Memory B cell (primary cell): ENCODE measurements at places on chromosomes 13 and 19.

DNA sequence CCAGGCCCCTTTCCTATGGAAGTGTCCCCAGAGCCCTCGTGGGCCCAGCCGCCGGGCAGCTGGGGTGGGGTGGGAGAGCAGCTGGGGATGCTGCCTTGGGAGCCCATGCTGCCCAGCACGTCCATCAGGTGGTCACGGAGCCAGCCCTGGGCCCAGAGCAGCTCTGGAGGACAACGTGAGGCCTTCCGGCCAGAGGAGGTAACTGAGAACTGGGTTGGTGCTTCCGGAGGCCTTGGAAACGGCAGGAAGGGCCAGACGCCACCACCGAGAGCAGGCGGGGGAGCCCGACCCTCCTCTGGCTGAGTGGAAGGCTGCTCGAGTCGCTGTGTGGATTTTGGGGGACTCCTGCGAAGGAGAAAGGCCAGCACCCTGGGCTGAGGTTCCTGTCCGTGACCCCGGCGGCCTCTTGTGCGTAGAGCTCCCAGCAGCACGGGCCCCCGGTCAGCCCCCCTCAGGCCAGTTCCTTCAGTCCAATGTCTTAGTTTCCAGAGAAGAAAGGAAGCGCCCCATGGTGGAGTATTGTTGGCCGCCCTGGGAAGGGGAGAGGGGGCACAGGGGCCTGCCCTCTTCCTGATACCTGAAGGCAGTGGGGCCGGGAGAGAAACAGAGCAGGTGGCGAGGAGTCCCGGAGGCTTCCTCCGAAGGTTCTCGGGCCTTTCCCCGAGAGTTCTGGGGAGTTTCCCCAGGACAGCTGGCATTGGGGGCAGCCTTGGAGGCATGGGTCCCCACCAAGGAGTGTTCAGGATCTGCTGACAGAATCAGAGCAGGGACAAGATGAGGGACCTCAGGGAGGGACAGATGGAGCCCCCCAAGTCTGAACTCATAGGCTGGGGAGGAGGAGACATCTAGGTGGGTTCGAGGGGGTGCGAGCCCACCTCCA lies 68.8 kb downstream of the MLLT1 start:
- DNase-seq = no peak

DNA sequence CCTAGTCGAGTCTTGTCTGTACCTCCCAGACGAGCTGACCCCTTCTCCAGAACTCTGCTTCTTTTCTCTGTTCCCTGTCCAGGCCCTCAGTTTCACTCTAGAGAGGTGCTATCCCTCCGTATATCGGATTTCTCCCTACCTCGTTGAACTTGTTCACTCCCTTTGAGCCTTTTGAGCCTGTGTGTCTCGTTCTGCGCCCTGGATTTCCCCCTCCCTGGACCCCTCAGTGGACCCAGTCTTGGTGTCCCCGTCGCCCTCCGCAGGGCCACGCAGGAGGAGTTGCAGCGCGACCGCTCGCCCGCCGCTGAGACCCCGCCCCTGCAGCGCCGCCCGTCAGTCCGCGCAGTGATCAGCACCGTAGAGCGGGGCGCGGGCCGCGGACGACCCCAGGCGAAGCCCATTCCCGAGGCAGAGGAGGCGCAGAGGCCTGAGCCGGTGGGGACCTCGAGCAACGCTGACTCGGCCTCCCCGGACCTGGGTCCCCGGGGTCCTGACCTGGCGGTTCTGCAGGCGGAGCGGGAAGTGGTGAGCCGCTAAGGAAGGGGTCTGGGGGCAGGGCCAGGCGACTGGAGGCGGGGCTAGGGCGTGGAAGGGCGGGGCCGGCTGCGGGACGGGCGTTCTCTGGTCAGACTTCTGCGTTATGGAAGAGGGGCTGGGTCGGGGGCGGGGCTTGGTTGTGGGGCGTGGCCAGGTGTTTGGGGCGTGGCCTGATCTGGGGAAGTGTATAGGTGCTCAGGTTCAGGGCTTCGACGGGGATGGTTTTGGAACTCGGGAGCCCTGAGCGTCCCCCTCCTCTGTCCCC lies 5.5 kb downstream of the EPS8L1 start:
- DNase-seq = peak; percentile 74

DNA sequence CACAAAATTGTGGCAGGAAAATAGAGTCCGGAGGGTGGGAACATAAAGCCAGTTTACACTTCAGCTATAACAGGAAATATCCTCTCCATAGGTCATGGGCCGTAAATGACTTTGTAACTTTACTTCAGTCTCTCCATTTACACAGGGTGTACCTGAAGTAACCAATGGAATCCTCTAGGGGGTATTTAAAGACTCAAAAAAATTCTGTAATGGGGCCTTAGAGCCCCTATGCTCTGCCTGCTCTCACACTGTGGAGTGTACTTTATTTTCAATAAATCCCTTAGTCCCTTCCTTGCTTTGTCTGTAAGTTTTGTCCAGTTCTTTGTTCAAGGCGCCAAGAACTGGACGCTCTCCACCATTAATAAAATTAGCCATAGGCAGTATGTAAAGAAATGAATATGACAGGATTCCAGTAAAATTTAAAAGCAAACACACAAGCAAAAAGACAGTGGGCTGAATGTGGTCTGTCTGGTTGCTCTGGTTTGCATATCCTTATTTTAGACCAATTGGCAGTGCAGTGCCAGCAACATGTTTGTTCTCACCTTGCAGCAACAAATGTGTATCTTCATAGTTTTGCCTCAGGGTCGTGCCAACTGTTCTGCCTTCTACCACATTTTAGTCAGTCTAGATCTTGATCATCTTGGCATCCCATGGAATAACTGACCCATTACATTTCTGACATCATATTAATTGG lies 801.5 kb upstream of the SPRY2 start:
- DNase-seq = no peak

DNA sequence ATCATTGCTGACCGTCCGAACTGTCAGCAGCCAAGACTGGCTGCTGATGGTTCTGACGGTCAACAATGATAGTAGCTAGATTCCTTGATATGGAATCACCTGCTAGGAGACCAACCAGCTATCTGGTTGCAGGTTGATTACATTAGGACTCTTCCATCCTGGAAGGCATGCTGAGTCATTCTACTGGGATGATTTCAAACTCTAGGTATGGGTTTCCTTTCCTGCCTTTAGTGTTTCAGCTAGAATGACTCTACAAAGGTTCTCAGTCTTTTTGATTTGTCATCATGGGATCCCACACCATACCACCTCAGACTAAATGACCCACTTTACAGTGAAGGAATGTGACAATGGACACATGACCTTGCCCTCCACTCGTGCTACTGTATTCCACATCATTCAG lies 138.1 kb upstream of the KL start:
- no peak for DNase-seq

- no peak for DNase-seq
Measured at GRCh38 chr13:38803531-38803930, 116.7 kb downstream of the FREM2 start.

GRCh38 chr13:41648314-41648935 lies 191.1 kb downstream of the RGCC start:
- no peak for DNase-seq

GRCh38 chr19:46821512-46822409 lies 28.9 kb downstream of the AP2S1 start:
- DNase-seq = peak; percentile 48

- no peak for DNase-seq
Measured at GRCh38 chr19:12872941-12873890, 8.0 kb downstream of the DNASE2 start.

GRCh38 chr13:113915786-113916329 lies 52.0 kb upstream of the GAS6 start:
- no peak for DNase-seq

GRCh38 chr13:28172947-28173346 lies 34.6 kb downstream of the PAN3 start:
- DNase-seq = no peak

DNA sequence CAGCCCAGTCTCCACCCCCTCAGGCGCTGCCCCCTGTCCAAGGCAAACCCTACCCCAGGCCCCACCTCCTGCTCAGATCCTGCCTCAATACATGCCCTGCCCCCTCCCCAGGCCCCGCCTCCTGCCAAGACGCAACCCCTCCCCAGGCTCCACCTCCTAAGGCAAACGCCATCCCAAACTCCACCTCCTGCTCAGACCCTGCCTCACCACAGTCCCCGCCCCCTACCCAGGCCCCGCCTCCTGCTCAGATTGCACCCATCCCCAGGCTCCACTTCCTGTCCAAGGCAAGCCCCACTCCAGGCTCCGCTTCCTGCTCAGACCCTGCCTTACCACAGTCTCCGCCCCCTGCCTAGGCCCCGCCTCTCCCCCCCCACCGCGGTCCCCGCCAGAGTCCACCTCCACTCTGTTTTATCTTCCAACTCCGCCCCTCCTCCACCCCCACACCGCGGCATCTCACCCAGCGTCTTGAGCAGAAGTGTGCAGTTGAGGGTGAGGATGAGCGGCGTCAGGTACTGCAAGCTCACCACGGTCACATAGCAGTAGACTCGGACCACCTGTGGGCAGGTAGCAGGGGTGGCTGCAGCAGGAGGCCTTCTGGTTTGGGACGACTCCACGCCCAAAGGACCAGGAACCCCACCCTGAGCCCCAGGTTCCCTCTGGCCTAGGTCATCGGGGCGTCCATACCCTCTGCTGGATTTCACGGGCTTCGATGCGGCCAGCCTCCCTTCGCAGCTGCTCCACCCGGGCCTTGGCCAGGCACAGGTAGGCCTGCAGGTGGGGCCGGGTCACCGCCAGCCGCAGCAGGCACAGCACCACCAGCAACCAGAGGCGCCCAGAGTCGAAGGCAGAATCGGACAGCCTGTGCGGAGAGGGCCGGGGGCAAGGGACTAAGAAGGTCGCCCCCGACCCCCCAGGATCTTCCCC lies 17.7 kb downstream of the TMEM161A start:
- no peak for DNase-seq

DNA sequence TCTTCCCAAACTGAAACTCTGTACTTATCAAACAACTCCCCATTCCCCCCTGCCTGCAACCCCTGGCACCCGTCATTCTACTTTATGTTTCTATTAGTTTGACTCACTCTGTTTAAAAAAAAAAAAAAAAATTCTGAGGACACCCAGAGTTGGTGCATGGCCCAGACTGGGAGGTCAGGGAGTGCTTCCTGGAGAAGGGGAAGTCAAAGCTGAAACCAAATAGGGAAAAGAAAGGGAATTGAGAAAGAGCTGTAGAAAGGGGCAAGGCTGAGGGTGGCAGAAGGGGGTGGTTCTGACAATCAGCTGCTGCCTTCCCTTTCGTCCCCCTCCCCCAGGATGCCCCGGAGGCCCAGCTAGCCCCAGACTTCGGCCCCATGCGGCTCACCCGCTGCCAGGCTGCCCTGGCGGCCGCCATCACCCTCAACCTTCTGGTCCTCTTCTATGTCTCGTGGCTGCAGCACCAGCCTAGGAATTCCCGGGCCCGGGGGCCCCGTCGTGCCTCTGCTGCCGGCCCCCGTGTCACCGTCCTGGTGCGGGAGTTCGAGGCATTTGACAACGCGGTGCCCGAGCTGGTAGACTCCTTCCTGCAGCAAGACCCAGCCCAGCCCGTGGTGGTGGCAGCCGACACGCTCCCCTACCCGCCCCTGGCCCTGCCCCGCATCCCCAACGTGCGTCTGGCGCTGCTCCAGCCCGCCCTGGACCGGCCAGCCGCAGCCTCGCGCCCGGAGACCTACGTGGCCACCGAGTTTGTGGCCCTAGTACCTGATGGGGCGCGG lies 9.0 kb upstream of the STRN4 start:
- DNase-seq = no peak

- DNase-seq = peak; percentile 89
Measured at GRCh38 chr19:41351339-41352245, 2.1 kb downstream of the TGFB1 start.

DNA sequence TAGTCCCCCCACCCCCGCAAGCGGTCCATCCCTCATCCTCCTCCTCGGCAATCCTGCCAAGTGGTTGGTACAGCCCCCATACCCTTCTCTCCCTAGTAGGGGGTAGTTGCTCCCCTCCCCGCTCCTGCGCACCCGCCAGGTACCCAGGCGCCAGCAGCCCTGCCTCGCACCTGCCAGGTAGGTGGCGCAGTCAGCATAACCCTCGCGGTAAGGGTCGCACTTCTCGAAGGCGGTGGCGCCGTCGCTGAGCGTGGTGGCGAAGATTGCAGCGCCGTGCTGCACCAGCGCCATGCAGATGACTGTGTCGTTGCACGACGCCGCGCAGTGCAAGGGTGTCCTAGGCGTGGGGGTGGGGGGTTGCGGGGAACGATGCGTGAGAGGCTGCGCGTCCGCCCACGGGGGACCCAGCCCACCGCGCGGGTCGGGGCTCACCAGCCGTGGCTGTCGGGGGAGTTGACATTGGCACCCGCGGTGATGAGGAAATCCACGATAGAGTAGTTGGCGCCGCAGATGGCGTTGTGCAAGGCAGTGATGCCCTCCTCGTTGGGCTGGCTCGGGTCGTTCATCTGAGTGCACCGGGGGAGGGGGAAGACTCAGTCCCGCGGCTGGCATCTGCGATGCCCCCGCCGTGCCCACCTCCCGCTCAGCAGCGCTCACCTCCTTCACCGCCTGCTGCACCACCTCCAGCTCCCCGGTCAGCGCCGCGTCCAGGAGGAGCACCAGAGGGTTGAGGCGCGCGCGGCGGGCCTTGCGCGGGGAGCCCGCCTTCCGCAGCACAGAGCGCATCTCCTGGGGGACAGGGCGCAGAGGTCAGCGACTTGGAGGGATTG lies 15.2 kb upstream of the ERCC2 start:
- no peak for DNase-seq

DNA sequence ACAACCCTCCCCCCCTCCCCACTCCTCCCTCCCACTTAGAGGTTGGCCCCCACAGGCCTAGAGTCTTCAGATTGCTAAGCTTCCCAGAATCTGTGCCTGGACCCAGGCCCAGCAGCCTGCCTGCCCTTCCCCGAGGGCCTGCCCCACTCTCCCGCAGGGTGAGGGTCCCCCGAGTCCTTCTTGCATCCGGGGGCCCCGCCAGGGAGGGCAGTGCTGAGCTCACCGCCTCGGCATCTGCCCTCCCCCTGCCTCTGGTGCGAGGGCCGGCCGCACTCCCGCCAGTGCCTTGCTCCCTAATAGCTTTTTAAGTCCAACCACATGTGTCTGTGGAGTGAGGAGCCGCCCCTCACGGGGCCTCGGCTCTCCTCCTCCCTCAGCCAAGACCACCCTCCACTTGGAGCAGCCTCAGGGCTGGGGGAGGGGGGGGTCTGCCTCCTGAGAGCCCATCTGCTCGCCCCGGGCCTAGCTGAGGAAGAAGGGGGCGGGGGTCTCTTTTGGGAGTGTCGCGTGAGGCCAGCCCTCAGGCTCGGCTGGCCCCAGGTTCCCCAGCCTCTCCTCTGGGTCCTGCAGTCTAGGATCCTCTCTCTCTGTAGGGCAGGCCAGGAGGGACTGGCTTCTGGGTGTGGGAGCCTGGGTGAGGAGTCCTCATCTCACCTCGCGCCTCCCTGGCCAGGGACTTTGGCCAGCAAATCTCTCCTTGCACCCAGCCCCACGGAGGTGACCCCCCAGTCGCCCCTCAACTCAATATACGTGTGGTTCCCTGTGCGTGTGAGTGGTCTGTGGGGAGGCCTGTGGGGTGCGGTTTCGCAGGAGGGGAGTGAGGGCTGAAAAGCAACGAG lies 47.2 kb downstream of the LYL1 start:
- DNase-seq = no peak

- no peak for DNase-seq
Measured at GRCh38 chr13:113014752-113015745, 46.0 kb downstream of the MCF2L start.

DNA sequence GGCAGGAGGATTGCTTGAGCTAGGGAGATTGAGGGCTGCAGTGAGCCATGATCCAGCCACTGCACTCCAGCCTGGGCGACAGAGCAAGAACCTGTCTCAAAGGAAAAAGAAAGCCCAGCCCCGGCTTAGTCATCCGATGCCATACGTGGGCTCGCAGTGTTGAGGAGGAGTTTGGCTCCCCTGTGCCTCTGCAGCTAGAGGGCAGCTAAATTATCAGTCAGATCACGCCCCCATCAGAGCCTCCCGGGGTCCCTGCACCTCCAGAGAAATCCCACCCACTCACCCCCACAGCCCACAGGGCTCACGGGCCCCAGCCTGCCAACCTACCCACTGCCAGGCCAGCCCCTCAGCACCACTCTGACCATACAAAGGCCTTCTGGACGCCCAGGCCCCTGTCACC lies 27.6 kb downstream of the MAU2 start:
- DNase-seq = no peak
